ENCODE measurements at places on chromosomes 5 and 9. TPM values are rescaled to one million over a fixed set of nuclear protein-coding genes. Genes with fewer than 3 reads are reported as not detected.

The PCDHGB7 gene
- total RNA-seq: not detected

The OMD gene
- not detected for total RNA-seq

The HTR4 gene
- total RNA-seq: not detected

The PRDM12 gene
- total RNA-seq: not detected

The SEMA4D gene
- 283 TPM for total RNA-seq

The N4BP3 gene
- total RNA-seq: 6.9 TPM

The CCNJL gene
- total RNA-seq: not detected
